Right kidney (tissue), 9 donors: ENCODE measurements at places on chromosomes 1 and 21.

DNA sequence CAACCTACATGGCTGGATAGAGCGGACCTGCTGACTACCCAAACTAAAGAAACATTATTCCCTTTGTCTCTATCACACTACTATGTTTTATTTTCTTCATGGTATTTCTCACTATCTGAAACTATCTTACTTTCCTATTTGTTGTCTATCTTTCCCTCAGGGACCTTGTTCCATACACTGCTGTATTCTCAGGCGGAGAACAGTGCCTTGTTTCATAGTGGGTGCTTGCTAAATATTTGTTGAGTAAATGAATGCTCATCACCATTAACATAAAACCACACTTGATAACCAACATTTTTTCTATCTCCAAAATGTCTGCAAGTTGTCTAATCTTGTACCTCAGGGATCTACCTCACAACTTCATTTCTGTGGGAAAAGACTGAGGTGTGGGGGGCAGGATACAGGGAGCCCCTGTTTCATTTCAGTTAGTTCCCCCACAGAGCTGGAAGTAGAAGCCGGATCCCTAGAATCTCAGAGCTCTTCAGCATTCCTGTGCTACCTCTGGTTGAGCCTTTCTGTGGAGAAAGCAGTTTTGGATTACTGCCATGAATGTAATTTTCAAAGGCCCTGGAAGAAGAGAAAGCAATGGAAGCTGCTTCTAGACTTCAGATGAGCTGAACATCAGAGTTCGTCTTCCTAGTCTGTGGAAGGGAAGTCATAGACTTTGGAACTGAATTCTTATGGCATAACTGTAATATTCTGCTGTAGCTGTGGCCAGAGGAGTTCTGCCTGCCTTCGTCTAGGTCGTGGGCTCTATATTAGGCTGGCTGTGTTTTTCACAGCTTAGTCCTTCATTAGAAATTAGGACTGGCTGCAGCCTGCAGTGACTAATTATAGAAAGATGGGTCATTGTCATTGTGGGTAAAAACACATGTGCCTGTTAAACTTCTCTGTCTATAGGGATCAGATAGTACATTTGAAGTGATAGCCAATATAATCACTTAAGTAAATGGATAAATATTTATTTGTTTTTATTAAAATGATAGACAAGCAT, 293.2 kb upstream of the SGIP1 start:
- DNase-seq: no peak

- DNase-seq: no peak
These were observed 994 bp upstream of the LAMTOR5 start for GRCh38 chr1:110408488-110408887.

GRCh38 chr1:34127006-34128000, 37.7 kb downstream of the CSMD2 start:
- no peak for DNase-seq

- DNase-seq: no peak
These were observed 13.6 kb downstream of the LHX4 start for GRCh38 chr1:180243517-180244221.

GRCh38 chr1:53376041-53376461, 48.2 kb upstream of the LRP8 start:
- DNase-seq: no peak

DNA sequence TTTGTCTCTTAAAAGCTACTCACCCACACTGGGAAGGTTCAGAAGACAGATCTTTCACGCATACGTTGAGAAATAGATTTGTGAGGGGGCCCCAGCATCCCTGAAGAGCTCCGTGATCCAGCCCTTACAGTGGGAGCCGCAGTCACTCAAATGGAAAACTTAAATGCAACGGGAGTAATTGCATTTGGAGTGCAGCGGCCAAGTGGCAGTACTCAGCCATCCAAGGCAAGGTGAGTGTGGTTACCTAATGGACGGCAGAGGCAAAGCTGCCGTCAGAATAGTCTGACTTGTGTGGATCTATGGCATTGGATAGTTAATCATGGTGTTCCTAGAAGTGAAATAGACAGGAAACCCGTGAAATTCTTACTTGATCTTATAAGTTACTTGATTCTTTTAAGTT, 5.1 kb downstream of the SPSB1 start:
- DNase-seq: no peak

DNA sequence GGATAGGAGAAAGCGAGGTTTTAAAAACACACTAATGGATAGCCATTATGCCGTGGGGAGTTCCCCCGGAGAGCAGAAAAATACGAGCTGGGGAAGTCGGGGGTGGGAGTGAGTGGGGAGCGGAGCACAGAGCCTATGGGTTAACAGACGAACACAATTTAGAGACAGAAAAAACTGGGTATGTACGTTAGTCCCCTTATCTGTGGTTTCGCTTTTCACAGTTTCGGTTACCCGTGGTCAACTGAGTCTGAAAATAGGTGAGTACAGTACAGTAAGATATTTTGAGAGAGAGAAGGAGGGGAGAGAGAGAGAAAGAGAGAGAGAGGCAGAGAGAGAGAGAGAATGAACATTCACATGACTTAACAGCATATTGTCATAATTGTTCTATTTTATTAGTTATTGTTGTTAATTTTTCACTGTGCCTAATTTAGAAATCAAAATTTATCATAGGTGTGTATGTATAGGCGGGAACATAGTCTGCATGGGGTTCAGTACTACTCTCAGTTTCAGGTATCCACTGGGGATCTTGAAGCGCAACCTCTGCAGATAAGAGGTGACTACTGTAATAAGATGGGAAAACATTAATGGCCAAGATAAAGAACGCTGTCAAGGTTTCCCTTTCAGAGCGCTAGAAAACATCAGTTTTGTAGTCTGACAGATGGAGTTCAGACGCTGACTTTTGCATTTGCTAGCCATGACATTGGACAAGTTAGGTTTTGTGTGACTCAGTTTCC, 125.6 kb upstream of the LMO4 start:
- no peak for DNase-seq

DNA sequence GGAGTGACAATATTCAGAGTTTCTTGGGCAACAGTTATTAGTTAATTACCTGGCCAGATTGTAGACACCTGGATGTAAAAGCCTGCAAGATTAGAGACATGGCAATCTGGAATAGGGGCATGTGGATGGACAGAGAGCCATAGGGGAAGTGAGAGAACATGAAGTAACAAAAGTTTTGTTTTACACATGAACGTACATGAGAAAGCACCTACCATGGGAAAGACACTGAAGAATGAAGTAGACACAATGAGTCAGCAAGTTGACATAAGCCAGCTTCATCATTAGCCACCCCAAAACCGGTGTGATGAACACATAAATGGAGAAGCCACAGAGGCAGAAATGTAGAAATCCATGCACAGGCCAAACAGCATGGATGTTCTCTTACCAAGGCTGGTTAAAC, 462.1 kb upstream of the C1orf87 start:
- DNase-seq: no peak

GRCh38 chr1:165871311-165872067, 44.1 kb downstream of the UCK2 start:
- DNase-seq: no peak

GRCh38 chr1:240310226-240310925, 218.7 kb downstream of the FMN2 start:
- no peak for DNase-seq

DNA sequence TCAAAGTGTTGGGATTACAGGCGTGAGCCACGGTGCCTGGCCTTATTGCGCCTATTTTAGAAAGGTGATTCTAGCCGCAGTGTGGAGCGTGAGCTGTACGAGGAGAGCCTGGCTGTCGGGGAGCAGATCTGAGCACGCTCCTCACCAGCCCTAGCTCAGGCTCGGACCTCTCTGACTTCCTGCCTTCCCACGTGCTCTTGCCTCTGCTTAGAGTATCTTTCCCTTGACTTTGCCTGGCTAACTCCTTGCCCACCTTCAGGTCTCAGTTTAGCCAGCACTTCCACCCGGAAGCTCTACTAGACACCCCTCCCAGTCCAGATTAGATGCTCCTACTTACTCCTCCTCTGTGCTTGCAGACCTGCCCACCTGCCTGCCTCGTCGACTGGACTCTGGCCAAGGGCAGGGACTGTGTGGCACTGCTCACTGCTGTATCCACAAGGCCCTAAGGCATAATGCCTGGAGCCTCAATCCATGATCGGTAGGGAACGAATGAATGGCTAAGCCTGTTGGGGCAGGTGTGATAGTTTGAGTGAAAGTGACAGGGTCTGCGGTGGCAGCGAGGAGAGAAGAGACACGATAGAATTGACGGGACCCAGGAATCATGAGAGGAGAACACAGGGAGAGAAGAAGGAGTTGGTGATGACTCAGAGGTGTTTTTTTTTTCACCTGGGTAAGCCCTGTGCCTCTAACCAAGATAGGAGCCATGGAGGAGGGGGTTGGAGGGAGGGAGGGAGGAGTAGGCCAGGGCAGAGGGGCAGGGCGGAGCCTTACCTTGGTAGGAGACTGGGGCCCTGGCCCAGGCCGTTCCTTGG, 28.1 kb upstream of the WASF2 start:
- no peak for DNase-seq

DNA sequence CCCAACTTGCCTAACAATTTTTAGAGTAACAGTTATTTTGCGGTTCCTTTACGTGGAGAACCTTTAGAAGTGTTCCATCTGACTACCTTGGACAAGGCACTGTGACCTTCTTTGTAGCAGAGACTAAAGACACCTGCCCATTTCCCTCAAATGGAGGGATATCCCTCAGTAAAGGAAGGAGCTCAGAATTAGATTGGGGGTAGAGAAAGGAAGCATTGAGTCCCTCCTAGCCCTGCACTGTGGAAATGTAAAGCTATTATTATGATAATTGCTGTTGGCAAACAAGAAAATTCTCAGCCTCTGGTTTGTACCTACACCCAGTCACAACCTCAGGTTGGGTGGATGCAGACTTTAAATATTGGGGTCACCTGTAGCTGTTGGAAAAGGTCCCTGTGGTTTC, 72.6 kb upstream of the MACF1 start:
- no peak for DNase-seq

DNA sequence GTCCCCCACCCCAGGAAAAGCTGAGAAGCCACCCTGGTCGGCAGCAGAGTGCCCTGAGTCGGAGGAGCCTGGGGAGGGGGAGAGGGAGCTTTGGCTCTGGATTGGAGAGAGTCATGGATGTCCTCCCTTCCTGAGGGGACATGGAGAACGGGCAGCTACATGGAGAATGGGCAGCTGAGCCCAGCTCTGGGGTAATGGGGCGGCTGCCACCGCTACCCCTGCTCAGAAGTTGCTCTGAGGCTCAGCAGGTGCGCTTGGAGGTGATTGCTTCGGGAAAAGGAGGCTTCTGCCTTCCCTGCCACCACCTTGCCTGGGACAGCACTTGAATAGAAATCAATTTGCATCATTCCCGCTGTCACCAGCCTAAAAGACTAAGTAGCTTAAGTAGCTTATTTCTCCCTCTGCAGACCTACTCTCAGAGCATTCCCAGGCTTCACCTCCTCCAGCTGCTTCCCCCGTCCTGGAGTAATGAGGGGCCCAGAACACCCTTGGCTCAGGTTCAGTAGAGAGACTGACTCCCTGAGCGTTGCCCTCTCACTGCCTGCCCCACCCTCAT, 8.3 kb downstream of the DISP3 start:
- no peak for DNase-seq

- no peak for DNase-seq
These were observed 50.7 kb upstream of the GPR157 start for GRCh38 chr1:9179463-9180110.

DNA sequence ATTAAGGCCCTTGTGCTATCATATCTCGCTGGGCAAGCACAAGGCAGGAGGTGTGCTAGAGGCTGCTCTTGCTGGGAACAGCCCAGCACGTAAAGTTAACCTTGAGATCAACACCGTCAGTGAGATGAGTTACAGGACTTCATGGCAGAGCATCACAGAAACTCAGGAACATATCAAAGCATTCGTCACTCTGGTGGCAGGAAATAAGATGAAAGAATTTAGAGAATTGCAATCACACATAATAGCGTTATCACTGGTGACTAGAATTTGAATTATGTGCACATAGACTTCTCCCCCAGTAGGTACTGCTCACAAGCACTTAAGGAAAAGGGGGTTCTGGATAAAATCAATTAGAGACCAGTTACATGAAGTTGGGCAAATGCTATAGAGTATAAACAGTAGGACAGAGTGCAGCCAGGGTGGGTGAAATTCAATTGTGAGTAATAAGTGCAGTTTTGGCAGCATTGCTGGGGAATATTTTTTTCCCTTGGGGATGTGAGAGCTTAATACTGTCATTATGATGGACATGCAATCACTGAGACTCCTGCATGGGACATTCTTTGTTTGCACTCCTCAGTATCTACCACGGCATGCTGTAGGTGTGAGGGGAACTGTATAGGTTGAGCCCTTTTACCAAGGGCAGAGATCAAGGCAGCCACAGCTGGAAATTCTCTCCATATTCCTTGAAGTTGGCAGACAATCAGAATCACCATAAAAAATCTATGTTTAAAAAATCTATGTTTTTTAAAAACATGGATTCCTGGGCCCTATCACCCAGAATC, 44.2 kb upstream of the ARHGAP29 start:
- no peak for DNase-seq

DNA sequence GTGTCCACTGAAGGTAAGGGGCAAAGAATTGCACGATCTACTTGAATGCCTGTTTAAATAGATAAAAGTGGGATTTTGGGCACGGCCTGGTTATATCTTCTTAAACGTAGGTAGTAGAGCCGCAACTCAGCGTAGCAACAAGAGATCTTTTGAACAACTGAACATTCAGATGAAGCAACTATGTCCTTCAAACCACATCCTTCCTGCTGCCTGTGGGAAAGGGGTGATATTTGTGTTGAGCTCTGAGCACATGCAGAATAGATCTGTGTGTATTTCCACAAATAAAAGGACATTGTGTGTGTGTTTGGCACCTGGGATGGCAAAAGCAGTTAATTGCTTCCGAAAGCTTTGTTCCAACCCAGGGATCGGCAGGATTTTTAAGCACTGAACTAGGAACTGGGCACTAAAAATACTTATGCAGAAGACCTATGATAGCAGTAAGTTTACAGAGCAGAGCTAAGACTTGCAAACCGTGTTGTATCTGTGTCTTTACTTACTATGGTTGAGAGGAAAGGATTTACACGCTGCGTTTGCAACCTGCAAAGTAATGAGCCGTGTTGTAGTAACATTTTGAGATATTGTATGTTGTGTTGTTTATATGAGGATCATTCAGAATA, 333.4 kb downstream of the CHRM3 start:
- DNase-seq: no peak

GRCh38 chr1:38476850-38477178, 382.8 kb downstream of the RRAGC start:
- peak; percentile 32 for DNase-seq

- no peak for DNase-seq
These were observed 66.2 kb downstream of the SLC45A1 start for GRCh38 chr1:8384088-8384487.

DNA sequence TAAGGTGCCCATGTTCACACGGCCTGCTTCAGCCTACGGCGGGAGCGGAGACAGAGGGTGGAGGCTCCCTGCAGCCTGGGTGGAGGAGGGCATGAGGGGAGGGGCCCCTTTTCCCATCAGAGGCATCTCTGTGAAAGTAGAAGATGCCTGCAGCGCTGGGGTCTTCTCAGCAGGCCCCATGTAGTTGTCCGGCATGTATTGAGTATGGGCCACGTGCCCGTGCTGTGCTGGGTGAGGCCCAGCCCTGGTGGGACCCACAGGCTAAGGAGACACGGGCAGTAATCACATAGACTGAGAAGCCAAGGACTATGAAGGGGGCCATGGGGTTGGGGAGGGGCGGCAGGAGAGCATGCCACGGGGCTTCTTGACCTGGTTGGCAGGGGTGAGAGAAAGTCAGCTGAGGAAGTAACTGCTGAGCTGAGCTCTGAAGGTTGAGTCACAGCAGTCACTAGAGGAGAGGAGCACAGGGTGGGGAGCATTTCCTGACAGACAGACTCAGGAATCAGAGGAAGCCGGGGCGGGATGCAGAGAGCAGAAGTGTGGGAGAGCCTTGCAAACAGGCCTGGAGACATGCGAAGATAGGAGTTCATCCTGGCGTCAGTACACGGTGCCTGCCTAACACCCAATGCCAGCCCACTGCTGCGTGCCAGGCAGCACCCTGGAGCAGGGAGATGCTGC, 21.6 kb downstream of the PSEN2 start:
- no peak for DNase-seq
